CD4-positive, CD25-positive, alpha-beta regulatory T cell (primary cell): ENCODE measurements at places on chromosomes 2 and 18. TPM values are rescaled to one million over a fixed set of nuclear protein-coding genes. Genes with fewer than 3 reads are reported as not detected.

DNA sequence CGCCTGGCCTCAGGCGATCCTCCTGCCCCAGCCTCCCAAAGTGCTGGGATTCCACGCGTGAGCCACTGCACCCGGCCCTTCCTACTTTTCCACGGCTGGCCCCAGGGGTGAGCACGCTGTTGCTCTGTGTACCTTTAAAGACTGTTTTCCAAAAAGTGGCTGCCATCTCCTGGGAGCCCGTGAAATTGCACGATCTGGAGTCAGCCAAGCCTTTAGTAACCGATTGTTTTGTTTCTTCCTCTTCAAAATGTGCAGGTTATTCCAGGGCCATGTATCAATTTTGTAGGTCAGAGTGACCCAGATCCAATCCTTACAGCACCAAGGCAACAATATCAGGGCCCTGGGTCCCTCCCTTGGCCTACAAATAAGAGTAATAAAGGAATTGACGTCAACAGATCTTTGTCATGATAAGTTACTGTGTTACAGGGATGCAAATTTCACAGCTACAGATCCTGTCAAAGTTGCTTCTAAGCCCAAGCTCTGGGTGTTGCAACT is 135.6 kb upstream of the ZNF236 start:
- DNase-seq = peak; percentile 46

- DNase-seq = no peak
These were observed 28.5 kb upstream of the DNAH7 start for GRCh38 chr2:196096982-196097745.

DNA sequence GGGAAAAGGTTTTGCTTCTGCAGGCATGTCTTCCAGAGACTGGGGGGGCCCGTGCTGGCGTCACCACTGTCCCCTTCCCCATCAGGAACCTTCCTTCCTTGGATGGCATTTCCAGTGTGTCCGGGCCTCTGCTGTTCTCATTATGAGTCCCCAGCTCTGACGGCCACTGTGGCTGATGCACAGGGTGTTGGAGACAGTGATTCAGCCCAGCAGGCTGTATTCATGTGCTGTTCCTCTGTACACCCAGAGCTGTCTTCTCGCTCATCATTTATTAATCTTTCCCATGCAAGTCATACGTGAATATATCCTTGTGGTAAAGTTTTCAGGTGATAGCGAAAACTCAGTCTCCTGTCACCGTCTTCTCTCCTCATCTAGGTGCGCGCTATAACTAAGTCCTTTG is 57.7 kb downstream of the ASAP2 start:
- no peak for DNase-seq

- DNase-seq = no peak
These were observed 23.7 kb downstream of the RTP5 start for GRCh38 chr2:241893265-241893664.

DNA sequence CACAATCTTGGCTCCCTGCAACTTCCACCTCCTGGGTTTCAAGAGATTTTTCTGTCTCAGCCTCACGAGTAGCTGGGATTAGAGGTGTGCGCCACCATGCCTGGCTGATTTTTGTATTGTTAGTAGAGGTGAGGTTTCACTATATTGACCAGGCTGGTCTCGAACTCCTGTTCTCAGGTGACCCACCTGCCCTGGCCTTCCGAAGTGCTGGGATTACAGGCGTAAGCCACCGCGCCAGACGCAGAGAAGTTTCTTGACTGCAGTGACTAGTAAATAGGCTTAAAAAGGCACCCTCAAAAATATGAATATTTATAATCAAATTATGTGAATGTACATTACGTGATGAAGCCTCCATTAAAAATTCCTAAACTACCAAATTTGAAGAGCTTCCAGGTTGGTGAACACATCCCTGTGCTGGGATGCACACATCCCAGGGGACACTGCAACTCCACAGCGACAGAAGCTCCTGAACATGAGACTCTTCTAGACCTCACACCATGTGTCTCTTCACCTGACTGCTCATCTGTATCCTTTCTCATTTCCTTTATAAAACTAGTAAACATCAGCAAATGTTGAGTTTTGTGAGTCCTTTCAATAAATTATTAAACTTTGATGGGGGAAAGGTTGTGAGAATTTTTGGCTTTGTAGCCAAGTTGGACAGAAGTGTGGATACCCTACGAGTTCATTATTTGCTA is 203.3 kb upstream of the SPOPL start:
- DNase-seq = no peak

GRCh38 chr18:49067071-49067470 is 116.3 kb upstream of the SMAD7 start:
- no peak for DNase-seq

- no peak for DNase-seq
These were observed 338.0 kb upstream of the GYPC start for GRCh38 chr2:126317790-126318431.

GRCh38 chr2:86570059-86570458 is 6.8 kb upstream of the CHMP3 start:
- no peak for DNase-seq

GRCh38 chr18:76491473-76491775 is 3.6 kb downstream of the ZNF516 start:
- DNase-seq = peak; percentile 51

DNA sequence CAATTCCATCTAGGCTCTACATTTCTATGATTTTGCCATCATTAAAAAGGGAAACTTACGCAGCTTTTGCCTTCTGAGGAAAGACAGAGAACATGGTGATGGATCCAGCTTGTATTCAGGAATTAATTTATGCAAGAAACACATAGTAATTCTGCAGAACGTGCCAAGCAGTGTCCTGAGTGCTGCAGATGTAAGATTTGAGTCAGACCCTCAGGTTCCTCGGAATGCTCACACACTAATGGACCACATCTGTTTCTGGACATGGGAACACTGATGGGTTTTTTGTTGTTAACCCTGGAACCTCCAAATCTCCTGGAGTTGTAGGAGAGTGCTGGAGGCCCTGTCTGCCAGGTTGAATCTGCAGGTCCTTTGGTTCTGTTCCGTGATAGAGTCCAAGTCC is 132.9 kb downstream of the SETBP1 start:
- no peak for DNase-seq

- no peak for DNase-seq
These were observed 212.6 kb upstream of the ACVR2A start for GRCh38 chr2:147632198-147632597.

GRCh38 chr2:137508739-137509384 is 455.4 kb upstream of the HNMT start:
- DNase-seq = no peak

DNA sequence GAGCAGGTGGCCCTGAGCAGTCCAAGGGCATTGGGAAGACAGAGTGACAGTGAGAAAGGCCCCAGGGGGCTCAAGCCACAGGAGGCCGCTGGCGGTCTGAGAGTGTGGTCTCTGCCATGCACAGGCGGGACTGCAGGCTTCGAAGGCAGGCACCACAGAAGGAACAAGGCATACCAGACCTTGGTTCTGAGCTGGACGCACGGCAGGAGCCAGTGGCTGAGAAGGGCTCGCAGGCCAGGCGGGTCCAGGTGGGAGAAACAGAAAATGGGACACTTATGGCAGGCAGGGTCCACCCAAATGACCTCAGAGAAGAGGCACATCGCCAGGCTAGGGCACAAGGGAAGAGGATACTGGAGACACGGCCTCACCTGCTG is 14.9 kb downstream of the HJURP start:
- DNase-seq = no peak

- DNase-seq = no peak
These were observed 159.2 kb upstream of the RAB12 start for GRCh38 chr18:8450013-8450412.

- DNase-seq = peak; percentile 99
These were observed 71.0 kb downstream of the ARL4C start for GRCh38 chr2:234425639-234426603.

GRCh38 chr2:142140434-142140845 is 9.6 kb upstream of the LRP1B start:
- DNase-seq = no peak

GRCh38 chr2:128498086-128498485 is 179.4 kb upstream of the HS6ST1 start:
- DNase-seq = no peak

DNA sequence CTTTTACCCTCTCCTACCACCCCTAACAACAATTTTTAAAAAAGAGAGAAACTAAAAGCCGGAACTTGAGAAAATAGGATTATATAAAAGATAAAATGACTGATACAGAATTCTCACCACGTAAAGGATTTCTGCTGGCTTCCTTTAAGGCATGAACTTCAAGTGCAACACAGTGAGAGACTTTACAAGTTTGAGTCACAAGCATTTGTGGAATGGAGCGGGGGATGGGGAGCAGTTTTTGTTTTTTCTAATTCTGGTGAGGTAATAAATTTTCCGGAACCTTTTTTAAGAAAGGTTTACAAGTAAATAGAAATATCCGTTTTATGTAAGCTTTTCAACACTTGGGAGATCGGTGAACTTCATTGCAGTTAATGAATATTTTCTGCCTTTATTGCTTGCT is 1.8 kb upstream of the CDH2 start:
- no peak for DNase-seq

- peak; percentile 59 for DNase-seq
These were observed 25.2 kb upstream of the FAM117B start for GRCh38 chr2:202609381-202610145.

Gene RNF149
- polyA plus RNA-seq = 88.9 TPM

Gene ANO7
- not detected for polyA plus RNA-seq

Gene SCN9A
- polyA plus RNA-seq = not detected

Gene TUBA4B
- polyA plus RNA-seq = not detected

Gene BCS1L
- 15.0 TPM for polyA plus RNA-seq

Gene PPP4R1
- 10.2 TPM for polyA plus RNA-seq

Gene SERPINB11
- polyA plus RNA-seq = not detected

Gene EIF4E2
- polyA plus RNA-seq = 94.0 TPM

Gene AQP12B
- not detected for polyA plus RNA-seq

Gene TMEM198
- not detected for polyA plus RNA-seq

Gene VSNL1
- polyA plus RNA-seq = not detected

Gene PLEKHH2
- polyA plus RNA-seq = 0.20 TPM

Gene CRYBA2
- not detected for polyA plus RNA-seq

Gene LYG1
- polyA plus RNA-seq = not detected

Gene POTEE
- 0.11 TPM for polyA plus RNA-seq

Gene CAPN13
- polyA plus RNA-seq = not detected
